ENCODE measurements at places on chromosomes 11 and 22.

DNA sequence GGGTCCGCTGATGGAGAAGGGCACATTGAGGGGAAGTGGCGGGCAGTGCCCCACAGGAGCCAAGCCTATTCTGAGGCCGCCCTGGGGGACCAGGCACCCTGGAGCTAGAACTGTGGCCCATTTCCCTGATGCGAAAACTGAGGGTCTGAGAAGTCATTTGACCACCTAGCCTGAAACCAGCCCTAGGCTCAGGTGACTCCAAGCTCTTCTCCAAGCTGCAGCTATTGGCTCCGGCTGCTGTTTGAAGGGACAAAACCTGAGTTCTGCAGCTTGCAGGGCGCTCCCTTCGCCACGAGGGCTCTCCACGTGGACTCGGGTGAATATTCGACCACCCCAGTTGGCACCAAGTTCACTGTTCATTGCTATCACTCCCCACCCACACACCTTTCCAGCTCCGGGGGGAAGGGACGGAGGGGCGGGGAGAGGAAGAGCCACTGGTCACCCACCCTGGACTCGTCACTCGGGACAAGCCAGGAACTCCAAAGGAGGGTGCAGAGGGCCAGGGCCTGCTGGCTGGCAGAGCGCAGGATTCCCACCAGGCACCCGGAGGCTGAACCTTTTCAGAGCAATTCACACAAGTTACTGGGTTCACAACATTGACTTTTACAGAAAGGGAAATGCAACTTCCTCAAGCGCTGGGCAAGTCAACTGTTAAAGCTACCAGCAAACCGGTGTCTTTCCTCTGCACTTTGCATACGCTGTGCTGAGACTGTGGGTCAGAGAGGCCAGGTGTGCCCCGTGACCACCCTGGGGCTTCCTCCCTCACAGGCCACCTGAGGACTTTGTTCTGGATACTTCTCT lies 1.1 kb upstream of the RAC2 start:
- no peak for DNase-seq

- DNase-seq: no peak
Observed at GRCh38 chr22:42670921-42671709, 21.9 kb upstream of the CYB5R3 start.

DNA sequence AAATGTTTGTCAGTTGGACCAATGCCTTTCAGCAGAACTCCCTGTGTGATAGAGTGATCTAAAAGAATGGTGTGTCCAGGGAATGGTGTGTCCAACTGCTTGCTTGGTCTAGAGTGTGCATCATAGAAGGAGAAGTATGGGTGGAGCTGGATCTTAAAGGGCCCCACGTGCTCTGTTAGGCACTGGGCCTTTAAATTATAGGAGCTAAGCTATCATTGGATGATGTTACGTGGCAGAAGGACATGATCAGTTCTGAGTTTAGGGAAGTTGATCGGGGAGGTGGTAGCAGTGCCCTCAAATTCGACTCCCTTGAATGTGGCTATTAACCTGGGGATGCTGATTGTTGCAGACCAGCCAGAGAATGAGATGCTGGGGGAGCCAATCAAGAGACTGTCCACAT lies 16.4 kb downstream of the STX3 start:
- DNase-seq: no peak

DNA sequence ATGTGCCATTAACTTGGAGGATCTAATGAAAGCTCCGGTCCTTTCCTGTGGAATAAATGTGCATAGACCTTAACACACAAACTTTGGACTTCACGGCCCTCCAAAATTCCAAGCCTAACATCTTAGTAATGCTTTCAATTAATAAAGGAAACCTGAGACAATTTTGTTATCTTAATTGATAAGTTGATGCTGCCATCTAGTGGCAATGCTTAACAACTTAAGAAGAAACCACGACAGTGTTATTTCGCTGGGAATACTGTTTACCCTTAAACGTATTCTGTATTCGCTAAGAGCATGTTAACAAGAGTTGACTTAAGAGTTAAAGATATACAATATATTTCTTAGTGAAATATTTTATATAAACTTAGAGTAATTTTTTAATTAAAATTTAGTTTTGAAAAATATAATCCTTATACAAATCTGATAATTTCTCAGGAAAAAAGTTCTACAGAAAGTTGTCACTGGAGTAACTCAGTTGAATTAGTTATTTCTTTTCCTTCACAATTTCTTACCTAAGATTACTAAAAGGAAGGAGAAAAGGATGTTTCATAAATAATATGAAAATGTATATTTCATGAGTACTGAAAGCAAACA lies 35.0 kb upstream of the OR9G4 start:
- DNase-seq: no peak

- DNase-seq: no peak
Observed at GRCh38 chr11:17475666-17476316, 854 bp downstream of the ABCC8 start.

DNA sequence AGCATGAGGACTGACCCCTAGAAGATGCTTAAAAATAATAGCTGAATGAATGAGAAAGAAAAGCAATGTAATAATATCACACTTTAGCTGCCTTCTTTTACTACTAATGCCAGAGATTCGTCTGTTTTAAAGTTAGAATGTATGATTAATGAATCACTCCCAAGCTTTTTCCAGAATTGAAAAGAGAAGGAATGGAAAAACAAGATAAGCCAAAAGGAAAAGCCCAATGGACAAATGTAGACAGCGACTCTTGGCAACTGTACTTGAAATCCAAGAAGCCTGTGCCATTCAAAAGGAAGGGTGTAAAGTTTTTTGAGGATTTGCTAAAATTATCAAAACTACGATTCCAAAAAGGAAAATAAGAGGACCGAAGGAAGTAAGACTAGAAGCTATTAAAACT lies 40.8 kb upstream of the PAMR1 start:
- no peak for DNase-seq

DNA sequence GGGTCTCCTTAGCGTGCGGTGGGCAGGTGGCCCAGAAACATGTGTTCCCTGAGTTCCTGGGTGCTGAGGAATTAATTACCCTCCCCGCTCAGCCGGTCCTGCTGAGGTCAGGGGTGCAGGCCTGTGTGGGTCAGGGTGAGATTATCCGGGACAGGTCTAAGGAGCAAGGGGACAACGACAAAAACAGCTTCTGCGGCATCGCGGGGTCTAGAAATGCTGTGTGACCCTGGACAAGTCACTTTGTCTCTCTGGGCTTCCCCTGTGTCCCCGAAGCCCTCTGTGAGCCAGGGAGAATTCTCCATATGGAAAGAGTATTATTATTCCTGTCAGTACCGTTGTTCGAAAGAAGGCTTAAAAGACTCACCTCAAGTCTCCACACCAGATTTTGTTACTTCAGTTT lies 186.1 kb downstream of the MN1 start:
- DNase-seq: no peak

GRCh38 chr11:28701760-28702449 lies 593.7 kb downstream of the METTL15 start:
- no peak for DNase-seq

GRCh38 chr11:36249246-36249645 lies 40.0 kb downstream of the COMMD9 start:
- DNase-seq: no peak

DNA sequence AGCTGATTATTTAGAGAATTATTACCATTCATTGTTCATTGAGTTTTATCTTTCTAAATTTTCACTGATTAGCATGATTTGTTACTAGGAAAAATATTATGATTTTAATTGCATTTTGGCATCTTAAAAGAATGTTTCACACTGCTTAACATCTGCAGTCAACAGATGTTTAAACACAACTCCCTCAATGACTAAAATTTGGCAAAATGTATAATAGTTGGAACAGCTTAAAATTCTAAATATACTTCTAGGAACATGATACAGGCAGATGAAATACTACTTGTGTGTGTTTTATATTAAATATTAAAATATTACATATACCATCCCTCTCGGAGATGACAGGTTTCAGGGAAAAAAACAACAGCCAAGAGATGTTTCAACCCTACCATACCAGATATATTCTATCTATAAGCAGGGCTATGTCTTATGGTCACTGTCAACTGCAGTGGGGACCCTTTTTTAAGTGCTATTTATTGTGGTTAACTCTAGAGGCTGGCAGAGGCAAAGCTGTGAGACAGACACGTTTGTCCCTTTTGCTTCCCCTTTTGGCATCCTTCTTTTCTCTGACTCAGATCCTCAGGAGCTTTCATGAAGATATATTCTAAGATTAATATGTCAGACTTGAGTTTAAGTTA lies 81.9 kb downstream of the BDNF start:
- no peak for DNase-seq

- DNase-seq: no peak
Observed at GRCh38 chr22:37467391-37467955, 18.7 kb downstream of the MFNG start.

GRCh38 chr22:20965888-20966855 lies 883 bp upstream of the AIFM3 start:
- no peak for DNase-seq

GRCh38 chr11:12604557-12605153 lies 69.6 kb upstream of the TEAD1 start:
- no peak for DNase-seq

GRCh38 chr22:32353292-32353691 lies 4.4 kb upstream of the RFPL3 start:
- no peak for DNase-seq

- no peak for DNase-seq
Observed at GRCh38 chr11:110323786-110324185, 27.4 kb upstream of the RDX start.

GRCh38 chr11:121892131-121892681 lies 223.8 kb downstream of the BLID start:
- DNase-seq: no peak

- no peak for DNase-seq
Observed at GRCh38 chr22:48618326-48618725, 1209.3 kb downstream of the BRD1 start.

GRCh38 chr22:32534252-32535235 lies 59.9 kb downstream of the FBXO7 start:
- no peak for DNase-seq

DNA sequence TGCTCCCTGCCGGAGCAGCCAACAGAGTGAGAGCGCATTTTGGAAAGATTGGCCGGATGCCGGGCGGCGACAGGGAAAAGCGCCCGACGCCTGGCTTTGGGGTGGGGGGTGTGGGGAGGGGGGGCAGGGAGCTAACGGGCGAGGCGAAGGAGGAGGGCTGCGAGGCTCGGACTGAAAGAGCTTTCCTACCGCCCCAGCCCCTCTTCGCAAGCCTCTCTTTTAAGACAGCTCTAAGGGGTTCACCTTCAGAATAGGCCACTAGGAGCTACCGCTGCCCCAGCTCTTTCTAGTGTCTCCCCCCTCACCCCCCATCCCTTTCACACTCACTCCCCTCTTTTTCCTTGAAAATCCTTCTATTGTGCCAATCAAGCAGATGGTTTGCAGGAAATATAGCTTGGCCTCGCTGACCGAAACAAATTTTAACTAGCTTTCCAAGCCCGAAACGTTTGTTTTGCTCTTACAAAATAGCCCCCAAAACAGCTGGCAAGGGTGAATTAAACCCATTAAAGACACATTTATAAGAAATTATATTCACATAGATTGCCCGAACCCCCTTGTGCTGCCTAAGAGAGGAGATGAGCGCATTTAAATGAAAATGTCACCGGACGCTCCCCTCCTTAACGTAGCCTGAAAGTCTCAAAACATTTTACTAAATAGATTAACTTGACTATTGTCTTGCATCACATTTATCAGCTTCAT lies 3.7 kb upstream of the DBX1 start:
- no peak for DNase-seq

- no peak for DNase-seq
Observed at GRCh38 chr11:110415081-110415480, 14.7 kb upstream of the FDX1 start.

GRCh38 chr11:22666688-22667439 lies 453 bp downstream of the GAS2 start:
- DNase-seq: no peak

GRCh38 chr22:47997052-47997590 lies 1234.7 kb downstream of the TBC1D22A start:
- no peak for DNase-seq

DNA sequence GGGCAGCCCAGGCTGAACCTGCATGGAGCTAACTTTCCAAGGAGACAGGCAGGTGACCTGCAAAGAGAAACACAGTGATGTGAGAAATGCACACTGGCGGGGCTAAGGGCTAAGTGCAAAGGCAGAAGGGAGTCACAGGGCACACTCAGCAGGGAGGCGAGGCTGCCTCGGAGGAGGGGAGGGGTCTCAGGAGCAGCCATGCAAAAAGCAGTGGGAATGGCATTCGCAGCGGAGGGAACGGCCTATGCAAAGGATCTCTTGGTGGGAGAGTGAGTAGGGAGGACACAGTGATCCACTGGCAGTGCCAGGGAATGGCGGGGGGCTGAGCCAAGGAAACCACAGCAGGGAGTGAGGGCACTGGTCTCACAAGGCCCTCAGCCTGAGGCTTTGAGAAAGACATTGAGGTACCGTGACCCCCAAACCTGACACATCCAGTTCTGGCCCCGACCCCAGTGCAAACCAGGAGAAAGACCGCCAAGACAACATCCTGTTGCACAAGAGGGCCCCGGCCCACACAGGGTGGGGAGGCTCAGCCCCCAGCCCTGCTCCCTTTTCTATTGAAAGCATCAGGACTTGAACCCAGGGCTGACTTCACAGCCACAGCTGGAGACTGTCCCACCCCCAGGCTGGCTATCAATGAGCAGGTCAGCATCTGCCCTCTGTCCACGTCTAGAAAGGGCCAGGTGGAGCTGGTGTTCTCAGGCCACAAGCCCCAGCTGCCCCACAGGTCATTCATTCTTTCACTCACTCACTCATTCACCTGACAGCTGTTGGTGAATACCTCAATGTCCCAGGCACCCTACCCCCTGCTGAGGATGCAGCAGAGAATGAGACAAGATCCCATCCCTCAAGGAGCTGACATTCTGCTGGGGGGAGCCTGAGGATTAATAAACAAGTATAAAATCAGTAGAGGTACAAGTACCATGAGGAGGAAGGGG lies 50.7 kb downstream of the IGLL1 start:
- DNase-seq: no peak

DNA sequence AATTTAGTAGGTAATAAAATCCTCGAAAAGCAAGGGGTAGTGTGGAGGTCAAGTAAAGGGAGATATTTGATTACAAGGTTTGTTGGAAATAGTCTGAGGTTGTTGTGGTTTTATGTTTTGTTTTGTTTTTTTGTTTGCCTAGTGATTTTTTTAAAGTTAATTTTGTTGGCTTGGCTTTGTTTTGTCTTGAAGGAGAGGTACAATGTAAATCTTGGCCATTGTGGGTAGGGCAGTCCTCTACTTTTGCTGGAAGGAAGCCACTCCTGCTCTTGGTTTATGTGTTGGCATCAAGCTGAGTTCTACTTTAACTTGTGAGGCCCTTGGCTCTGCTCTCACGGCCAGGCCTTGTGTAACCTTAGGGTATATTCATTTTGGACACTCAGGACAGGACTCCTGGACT lies 3.2 kb downstream of the AMOTL1 start:
- no peak for DNase-seq

- no peak for DNase-seq
Observed at GRCh38 chr22:48976556-48977535, 850.8 kb downstream of the BRD1 start.

- no peak for DNase-seq
Observed at GRCh38 chr22:19629331-19629719, 85.0 kb upstream of the SEPTIN5 start.

- no peak for DNase-seq
Observed at GRCh38 chr22:46373921-46374662, 38.6 kb downstream of the TRMU start.

- peak; percentile 66 for DNase-seq
Observed at GRCh38 chr22:29883045-29883774, at the start of gene MTMR3. MTMR3 (plus strand) TSS chr22:29883174; CDS start chr22:29971060, 87,886 bp downstream.
